Activated T-cell treated with anti-CD3 and anti-CD28 coated beads, Interleukin-2, amount 50 U/mL, for 72 hours (primary cell): ENCODE measurements at places on chromosomes 1 and 21.

DNA sequence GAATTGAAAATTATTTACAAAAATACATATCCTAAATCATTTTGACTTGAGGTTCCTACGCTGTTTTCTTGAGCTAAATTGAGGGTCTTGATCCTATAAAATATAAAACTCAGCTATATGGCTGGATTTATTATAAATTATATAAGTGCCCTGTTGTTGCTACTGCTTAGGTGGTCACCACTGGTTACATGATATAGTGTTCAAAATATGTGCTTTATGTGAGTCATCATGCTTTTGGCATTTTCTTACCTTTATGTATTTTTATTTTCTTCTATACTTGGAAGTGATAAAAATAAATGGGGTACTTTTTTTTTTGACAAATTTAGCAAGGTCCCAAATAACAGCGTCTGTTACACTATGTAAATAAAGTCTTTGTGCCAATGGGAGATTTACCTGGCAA, 31.1 kb upstream of the PTPRC start:
- DNase-seq, result no peak

DNA sequence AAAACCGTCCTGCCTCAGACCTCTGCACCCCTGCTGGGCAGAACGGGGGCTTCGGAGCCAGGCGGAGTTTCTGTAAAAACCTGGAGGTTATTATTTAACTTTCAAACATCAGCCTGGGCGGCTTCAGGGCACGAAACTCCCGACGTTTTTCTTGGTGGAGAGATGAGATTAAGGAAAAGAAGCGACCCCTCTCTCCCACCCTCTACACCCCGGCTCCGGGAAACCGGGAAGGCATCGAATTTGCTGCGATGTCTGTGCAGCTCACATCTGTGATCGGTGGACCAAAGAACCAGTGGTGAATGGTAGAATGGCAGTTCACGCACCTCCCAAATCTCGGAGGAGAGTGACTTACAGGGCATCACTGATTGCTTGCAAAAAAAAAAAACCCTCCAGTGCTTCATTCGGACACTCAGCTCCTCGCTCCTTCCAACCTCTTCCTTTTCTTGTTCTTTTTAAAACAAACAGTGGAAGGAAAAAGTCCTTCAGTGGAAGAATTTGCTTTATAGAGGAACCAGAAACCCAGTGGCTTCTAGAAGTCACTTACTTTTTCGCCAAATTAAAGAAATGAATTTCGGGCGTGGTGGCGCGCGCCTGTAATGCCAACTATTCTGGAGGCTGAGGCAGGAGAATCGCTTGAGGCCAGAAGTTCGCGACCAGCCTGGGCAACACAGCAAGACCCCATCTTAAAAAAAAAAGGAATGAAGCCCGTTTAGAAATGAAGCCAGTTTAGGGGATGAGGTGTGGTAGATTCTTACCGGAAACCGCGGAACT, 884 bp downstream of the PHACTR4 start:
- DNase-seq, result peak; percentile 32

GRCh38 chr1:47867438-47868347, 129.5 kb downstream of the TRABD2B start:
- no peak for DNase-seq

GRCh38 chr1:35971601-35972000, 40.7 kb downstream of the AGO3 start:
- DNase-seq, result no peak

- no peak for DNase-seq
These were observed 11.0 kb upstream of the ZFP69B start for GRCh38 chr1:40439247-40439646.

DNA sequence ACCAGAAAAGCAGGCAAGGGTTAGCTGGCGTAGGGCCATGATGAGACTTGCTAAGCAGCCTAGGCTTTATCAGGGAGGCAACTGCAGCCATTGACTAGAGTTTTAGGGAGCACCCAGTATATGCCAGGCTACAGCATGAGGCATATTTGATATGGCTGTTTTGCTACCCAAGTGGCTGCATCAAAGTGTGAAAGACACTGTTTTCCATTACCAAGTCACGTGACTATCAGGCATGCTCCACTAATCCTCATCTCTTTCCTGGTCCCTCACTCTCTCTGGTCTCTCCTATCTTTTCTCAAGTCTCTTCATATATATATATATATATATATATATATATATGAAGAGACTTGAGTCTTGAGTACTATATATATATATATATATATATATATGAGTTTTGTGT, 206.7 kb upstream of the POU3F1 start:
- DNase-seq, result no peak

- DNase-seq, result no peak
These were observed 7.0 kb downstream of the BCAN start for GRCh38 chr1:156648951-156649350.

DNA sequence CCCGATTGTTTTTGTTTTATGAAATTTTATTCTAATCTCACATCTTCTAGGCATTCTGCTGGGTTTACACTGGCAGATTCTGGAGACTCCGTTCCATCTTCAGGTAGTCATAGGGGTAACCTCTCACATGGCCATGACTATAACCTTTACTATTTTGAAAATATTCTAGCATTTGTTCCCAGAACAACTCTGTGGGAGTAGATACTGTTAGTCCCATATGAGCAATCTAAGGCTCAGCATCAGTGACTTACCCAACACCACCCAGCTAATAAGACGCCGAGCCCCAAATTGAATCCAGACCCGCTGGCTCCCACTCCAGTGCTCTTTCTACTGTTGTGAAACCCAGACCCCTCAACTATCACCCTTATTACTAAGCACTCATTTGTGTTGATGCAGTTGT, 9.8 kb downstream of the ADAMTS4 start:
- no peak for DNase-seq

DNA sequence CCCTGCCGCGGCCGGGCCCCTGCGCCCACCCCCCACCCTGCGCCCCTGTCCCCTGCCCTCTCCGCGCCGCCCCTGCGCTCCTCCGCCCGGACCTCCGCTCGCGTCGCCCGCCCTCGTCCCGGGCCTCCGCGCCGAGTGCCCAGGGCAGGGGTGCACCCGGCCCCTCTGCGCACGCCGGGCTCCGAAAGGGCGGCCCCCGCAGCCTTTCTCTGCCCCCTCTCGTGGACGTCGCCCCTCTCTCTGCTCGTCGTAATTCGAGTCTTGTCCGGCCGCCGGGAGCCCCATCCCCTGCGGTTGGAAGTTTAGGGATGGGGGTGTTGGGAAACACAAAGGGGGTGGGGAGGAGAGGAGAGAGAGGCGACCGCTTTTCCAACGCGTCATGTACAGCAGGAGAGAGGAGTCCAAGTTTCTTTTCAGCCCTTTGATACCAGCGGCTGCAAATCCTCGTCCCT, 407 bp downstream of the GALNT2 start:
- peak; percentile 41 for DNase-seq

DNA sequence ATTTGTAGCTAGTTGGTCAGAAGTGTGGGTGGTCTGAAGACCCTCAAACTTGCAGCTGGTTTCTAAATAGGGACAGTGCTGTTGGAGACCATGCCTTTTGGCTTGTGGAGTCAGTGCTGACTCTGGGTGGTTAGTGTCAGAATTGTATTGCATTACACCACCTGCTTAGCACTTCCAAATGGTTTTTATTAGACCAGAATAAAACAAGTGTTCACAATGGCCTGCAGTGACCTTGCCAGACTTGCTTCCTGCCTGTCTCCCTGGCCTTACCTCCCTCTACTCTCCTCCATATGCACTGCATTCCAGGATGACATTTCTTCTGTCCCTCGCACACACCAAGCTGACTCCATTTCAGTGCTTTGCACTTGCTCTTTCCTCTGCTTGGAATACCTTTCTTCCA, 72.7 kb upstream of the CNIH3 start:
- no peak for DNase-seq

GRCh38 chr1:196481616-196482015, 126.6 kb downstream of the KCNT2 start:
- no peak for DNase-seq

DNA sequence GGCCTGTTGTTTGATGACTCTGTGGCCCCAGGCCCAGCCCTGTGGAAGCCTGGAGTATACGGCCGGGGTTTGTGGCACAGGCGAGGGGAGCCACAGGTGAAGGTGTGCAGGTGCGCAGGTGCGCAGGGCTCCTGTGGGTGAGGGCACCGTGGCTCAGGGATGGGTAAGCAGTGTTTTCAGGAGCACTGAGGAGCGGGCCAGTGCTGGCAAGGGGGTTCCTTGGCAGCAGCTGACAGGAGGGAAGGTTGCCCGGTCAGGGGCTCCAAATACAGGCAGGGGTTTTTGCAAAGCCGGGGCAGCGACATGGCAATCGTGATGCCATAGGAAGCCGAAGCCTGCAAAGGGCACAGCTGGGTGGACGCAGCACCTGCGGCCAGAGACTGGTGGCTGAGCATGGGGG, 20.7 kb downstream of the AGPAT3 start:
- no peak for DNase-seq

GRCh38 chr1:151855933-151856332, 2.4 kb upstream of the THEM5 start:
- DNase-seq, result no peak

- DNase-seq, result no peak
These were observed 91.1 kb downstream of the EPHB2 start for GRCh38 chr1:22801761-22802160.

DNA sequence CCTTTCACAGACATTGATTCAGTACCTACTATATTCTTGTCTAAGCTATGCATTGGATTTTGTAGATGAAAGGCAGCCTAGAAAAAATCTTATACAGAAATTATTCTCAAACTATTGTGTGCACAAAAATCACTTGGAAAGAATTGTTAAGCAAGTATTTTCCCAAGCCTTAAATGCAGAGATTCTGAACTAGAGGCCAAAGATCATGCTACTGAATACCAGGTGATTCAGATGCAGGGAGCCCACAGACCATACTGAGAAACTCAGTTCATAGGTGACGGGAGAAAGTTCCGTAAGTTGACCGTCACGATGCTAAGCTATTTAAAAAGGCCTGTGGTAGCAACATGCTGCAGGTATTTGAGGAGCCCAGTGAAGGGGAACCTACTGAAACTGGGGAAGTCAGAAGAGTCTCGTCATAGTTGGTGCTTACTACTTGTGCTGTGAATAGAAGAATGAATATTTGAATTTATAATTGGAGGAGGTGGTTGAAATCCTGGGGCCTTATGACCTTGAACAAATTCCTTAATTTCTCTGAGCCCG, 150.8 kb downstream of the NFIA start:
- no peak for DNase-seq

DNA sequence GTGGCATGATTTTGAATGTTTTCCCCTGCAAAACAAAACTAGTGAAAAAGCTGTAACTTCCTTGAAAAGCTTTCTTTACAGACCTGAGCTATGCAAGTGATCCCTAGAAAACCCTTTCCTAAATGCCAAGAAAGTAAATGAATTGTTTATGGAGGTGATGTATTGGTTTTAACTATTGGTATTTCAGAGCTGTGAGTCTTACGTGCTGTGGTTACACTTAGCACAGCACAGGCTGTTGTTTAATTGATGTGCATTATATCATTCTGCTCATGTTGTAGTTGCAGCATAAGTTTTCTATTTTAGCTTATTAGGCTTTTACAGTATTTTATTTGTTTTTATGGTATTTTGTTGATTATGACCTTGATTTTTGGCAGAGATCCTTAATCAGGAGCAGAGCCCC, 74.1 kb upstream of the DYNLT5 start:
- DNase-seq, result no peak

GRCh38 chr21:41236352-41236973, 68.5 kb downstream of the BACE2 start:
- DNase-seq, result no peak

DNA sequence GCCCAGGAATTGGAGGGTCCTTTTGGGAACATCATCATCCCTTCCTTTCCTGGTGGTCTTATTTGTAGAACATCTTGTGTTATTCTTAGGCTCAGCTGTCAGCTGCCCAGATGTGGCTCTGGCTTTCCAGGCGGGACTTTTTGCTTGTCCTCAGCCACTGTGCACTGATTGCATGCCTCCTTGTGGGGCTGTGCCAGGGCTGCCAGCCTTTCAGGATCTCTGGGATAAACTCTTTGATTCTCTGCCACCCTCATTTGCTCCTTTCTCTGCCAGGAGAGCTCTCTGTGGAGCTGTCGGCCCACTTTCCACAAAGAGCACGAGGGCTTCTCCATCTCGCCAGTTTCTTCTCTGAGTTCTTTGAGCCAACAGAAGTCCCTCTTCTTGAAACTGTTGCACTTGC, 63.1 kb downstream of the PTPRU start:
- DNase-seq, result no peak

DNA sequence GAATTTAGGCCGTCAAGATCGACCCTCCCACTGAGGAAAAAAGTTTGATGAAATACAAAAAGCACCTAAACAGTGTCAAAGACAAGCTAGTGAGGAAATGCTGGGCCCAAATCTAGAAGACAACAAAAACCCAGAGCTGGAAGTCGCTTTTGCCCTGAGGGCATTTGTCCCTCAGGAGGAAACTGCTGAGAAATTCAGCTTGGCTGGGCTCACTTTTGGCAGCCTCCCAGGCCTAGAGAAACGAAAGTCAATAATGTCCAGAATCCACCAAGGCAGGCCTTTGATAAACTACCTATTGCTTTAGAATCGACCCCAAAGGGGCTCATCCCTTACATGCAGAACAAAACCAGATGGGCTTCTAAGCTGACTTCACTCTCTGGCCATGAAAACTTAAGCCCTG, 38.9 kb downstream of the SYT2 start:
- DNase-seq, result no peak

- no peak for DNase-seq
These were observed 970.7 kb downstream of the KCNT2 start for GRCh38 chr1:195637539-195637938.

- DNase-seq, result no peak
These were observed 186.6 kb downstream of the GRIK3 start for GRCh38 chr1:36847761-36848160.

DNA sequence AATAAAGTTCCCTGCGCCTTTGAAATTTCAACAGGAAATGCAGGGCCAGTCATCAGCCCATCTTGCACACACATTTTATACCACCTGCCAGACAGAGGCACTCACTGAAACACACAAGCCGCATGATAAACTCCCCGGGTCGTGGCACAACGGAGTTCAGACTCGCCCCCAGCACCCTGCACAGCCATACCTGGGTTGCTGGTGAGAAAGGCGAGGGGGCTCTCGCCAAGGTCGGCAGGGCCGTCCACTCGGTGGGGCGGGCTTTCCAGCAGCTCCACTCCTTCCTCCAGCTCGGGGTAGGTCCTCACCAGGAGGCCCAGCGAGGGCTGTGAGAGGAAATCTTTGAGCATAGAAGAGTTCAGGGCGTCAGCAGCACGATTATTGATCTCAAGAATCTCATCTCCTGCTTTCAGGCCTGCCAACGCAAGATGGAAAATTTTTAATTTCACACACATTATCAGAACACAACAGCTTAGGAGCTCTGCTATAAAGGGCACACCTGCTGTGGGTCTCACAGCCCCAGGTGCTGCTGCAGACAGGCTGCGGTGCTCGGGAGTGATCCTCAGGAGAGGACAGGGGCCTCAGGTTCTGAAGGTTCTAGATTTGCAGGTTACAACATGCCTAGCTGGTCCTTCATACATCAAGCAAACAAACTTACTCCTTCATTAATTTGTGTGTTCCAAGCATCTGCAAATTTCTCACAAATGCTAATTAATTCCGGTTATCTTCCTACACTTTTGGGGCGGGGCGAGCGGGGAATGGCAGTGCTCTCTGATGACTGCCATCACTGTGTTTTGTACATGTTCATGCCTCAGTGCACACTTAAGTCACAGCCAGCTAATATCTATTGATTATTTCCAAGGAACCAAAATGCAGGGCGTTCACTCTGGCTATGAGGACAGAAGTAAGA, 144.2 kb upstream of the KRTAP19-8 start:
- peak; percentile 72 for DNase-seq

- DNase-seq, result peak; percentile 83
These were observed 612 bp downstream of the PSMA5 start for GRCh38 chr1:109425391-109426280.

- no peak for DNase-seq
These were observed 18.6 kb upstream of the PTPRC start for GRCh38 chr1:198620218-198620617.

- DNase-seq, result no peak
These were observed 20.7 kb upstream of the SLC19A1 start for GRCh38 chr21:45562965-45563364.
